ENCODE measurements at places on chromosomes 5 and 9.

- no peak for DNase-seq
Observed at GRCh38 chr5:141815796-141816180, 62.4 kb downstream of the PCDH1 start.

GRCh38 chr5:168947212-168947868 lies 353.6 kb downstream of the SLIT3 start:
- peak; percentile 64 for DNase-seq

GRCh38 chr5:170497311-170498038 lies 6.3 kb upstream of the KCNIP1 start:
- DNase-seq, result no peak

DNA sequence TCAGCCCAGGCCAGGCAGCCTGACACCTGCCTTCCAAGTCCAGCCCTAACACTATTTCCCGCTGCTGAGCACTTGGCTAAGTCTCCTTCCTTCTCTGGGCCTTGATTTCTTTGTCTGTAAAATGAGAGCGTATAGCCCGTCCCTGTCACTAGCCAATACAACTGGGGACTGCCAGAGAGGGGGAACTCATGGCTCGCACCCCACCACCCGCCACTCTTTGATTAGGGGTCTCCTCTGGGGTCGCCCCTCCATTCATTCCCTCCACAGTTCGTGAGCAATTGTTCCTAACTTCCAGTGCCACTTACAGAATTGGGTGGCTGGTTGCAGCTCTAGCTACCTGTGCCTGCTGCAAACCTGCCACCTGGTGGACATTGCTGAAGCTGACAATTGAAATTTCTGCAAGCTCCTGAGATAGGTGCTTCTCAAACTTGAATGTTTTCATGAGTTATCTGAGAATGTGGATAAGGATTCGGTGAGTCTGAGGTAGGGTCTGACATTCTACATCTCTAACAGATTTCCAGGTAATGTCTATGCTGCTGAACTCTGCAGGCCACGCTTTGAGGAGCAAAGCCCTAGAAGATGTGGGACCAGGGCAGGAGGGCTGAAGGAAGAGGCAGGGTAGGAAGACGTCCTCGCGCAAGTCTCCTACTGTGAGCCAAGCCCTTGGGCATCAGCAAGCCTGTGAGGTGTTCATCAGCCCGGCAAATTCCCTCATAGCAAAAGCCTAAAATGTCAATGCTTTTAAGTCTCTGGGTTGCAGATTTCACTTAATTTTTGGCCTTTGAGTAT lies 13.3 kb upstream of the RECK start:
- peak; percentile 66 for DNase-seq

GRCh38 chr5:117872798-117873368 lies 1115.5 kb downstream of the DTWD2 start:
- no peak for DNase-seq

GRCh38 chr9:99822806-99823591 lies 1.3 kb downstream of the NR4A3 start:
- peak; percentile 25 for DNase-seq

DNA sequence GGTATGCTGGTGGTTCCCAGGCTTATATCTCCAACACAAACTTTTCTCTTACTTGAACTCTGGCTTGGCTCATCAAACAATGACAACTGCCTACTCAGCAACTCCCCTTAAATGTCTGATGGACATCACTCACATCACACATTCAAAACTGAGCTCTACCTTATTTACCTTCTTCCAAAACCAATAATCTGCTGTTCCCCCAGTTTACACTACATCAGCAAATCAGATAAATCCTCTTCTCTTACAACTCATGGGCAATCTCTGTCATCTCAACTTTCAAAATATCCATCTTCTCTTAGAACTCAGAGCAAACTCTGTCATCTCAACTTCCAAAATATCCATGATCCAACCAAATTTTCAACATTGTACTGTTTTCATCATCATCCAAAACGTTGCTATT lies 2347.9 kb upstream of the ACO1 start:
- DNase-seq, result no peak

- DNase-seq, result no peak
Observed at GRCh38 chr5:135339623-135340022, 59.4 kb downstream of the MACROH2A1 start.

GRCh38 chr5:60634051-60634450 lies 65.9 kb downstream of the DEPDC1B start:
- DNase-seq, result no peak

GRCh38 chr9:134123764-134124128 lies 12.1 kb upstream of the WDR5 start:
- no peak for DNase-seq

GRCh38 chr9:8907868-8908267 lies 1108.3 kb upstream of the DMAC1 start:
- no peak for DNase-seq

GRCh38 chr5:128572051-128572929 lies 34.2 kb upstream of the FBN2 start:
- DNase-seq, result no peak

GRCh38 chr9:27665136-27665535 lies 91.9 kb upstream of the C9orf72 start:
- DNase-seq, result no peak

- DNase-seq, result no peak
Observed at GRCh38 chr5:19986031-19986619, 1.9 kb downstream of the CDH18 start.

- DNase-seq, result no peak
Observed at GRCh38 chr9:7996558-7996957, 197.0 kb upstream of the DMAC1 start.

DNA sequence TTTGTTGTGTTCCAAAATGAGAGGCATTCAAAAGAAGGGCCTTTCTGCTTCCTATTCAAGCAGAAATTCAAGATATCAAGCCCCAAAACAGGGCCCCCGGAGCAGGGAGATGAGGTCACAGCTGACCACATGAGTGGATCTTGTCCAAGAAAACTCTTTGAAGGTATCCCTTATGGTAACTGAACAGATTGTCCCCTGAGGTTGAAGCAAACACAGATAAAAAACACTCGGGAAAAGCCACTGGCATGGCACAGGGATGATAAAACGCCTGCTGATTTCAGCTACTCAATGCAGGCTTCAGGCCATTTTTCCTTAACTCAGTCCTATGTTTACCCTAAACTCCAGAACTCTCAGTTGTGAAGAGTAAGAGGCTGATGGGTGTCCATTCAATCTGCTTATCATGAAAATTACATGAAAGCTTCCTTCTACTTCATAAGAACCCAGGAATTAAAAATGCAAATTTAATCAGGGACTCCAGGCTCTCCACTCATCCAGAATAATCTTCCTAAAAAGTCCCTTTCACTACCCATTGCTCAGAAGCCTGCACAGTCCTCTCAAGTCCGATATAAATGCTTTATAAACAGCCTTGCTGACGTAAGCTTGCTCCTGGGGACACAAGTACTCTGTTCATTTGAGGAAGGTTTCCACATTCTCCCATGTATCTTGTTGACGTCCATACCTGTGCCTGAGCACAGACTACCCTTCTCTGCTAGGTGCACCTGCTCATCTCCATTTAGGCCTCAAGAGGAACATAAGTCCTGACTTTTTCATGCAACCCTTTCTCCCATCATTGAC lies 35.9 kb upstream of the SLC1A3 start:
- DNase-seq, result no peak

DNA sequence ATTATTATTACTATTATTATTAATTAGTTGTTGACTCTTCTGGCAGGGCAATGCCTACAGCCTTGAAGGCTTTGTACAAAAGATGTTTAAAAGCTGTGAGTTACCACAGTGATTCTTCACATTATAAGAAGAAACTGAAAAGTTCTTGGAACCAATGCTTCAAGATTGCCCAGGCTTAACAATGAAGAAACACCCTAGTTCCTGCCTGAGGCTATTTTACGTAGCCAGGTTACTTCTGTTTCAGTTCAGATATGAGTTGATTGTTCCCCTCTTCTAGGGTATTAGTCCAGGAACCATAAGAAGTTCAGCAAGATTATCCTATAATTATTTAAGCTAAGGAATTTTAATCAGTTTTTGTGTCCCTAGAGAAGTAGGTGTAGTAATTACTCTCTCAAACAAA lies 154.6 kb upstream of the CDH12 start:
- DNase-seq, result no peak

DNA sequence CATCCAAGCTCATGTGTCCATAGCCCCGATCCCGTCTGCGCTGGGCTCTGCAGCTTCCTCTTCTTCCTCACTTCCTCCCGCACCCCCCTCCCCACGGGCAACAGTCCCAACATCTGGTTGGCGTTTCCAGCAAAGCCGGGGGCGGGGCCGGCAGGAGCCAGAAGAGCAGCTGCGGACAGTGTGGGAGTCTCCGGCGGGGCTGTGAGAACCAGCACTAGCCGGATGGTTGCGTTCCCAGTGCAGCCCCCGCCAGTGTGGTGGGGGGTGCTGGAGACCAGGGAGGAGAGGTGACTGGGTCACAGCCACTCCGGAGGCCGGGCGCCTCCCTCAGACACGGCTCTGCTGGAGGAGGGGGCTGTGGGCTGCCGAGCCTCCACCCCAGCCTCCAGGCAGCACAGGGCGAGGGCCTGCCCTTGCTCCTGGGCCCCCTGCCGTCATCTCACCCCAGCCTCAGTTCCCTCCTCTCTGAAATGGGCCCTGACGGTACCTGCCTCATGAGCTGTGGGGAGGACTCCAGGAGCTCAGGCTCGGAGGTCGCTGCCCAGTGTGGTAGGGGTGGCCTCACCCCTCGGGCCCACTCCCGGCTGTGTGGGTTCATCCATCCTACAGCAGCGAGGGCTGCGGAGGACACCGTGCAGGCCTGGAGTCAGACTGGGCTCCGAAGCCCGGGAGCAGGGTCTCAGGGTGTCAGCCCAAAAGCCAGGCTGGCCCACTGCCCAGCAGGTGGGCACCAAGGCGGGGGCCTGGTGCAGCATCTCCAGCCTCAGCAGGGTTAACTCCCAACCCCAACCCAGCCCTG lies 41.5 kb upstream of the NOTCH1 start:
- no peak for DNase-seq
